ENCODE measurements at places on chromosomes 3 and 15.

DNA sequence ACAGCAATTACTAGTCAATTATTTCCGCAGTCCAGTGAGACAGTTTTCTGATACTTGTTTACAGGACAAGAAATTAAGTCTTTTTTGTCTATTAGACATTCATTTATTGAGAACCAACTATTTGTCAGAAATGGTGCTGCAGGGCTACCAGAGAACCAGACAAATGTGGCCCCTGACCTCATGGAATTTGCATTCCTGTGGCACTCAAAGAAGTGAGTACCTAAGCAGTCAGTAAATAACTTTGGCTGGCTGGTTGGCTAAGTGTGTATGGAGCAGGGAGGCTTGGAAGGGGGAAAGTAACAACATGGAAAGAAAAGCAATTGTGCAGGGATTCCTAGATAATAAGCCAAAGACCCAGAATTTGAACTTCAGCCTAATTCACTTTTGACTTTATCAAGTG is 837.0 kb upstream of the CFAP20DC start:
- no peak for DNase-seq

- DNase-seq, result no peak
Measured at GRCh38 chr3:114427285-114428043, 133.6 kb downstream of the TIGIT start.

DNA sequence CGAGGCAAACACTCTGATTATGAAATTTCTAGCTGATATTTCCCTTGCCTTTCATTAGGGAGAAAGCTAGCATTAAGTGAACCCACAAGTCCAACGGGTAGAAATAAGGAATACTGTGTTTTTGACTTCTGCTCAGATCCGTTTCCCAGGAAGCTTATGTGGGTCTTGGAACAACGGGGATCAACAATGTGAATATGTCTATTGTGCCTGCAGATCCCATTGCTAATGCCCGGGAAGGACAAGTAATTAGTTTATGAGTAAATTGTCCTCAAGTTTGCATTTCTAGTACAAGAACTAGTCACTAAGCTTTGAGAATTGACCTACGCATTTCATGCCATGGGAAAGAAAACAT is 236.4 kb downstream of the UACA start:
- DNase-seq, result no peak

DNA sequence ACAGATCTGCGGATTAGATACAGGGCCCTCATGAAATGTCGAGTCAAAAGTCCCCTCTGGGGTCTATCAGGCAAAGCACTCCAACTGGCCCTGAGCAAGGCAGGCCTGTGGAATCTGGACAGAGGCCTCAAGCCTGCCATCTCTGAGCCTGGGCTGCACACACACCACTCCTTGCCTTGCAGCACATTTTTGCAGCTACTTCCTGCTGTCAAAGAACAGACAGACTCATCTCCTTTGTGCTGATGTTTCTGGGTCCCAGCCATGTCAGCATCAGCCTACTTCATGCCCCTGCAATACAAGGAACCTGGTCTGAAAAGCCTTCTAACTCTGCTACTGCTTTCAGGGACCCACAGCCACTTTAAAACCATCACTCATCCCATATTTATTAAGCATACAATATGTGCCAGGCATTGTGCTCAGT is 60.6 kb upstream of the IL12A start:
- DNase-seq, result no peak

DNA sequence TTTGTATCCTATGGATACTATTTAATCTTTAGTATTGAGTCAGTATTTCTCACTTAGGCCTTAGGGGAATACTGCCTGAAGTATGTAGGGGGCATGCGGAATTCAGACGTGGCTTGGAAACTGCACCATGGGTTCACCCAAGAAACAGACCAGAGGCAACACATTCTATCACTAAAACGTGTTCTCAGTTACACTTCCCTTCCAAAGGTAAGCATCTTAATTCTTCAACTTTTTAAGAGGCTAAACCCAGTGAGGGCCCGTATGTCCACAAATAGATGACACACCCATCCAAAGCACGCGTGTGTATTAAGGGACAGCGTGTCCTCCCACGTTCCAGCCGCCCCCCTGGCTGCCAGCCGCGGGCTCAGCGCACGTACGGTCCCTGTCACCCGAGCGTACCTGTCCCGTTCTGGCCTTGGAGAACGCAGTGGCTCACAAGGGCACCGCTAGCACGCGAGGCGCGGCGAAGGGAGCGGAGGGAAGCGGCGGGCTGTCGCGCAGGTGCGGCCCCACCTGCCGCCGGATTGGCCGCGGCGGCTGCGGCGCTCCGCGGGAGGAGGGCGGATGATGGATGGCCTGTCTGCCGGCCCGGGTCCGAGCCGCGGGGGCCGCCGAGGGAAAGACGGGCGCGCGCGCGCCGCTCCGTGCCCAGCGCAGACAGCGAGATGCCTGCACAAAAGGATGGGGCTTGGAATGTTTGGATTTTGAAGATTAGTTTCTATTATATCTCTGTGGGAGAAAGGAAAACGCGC is 1003.9 kb upstream of the NR2F2 start:
- peak; percentile 67 for DNase-seq

GRCh38 chr3:155412904-155413303 is 119.4 kb upstream of the STRIT1 start:
- DNase-seq, result no peak

- DNase-seq, result no peak
Measured at GRCh38 chr3:184771301-184772127, 40.5 kb upstream of the VPS8 start.

- DNase-seq, result peak; percentile 42
Measured at GRCh38 chr3:179452176-179452564, 900 bp upstream of the GNB4 start.

DNA sequence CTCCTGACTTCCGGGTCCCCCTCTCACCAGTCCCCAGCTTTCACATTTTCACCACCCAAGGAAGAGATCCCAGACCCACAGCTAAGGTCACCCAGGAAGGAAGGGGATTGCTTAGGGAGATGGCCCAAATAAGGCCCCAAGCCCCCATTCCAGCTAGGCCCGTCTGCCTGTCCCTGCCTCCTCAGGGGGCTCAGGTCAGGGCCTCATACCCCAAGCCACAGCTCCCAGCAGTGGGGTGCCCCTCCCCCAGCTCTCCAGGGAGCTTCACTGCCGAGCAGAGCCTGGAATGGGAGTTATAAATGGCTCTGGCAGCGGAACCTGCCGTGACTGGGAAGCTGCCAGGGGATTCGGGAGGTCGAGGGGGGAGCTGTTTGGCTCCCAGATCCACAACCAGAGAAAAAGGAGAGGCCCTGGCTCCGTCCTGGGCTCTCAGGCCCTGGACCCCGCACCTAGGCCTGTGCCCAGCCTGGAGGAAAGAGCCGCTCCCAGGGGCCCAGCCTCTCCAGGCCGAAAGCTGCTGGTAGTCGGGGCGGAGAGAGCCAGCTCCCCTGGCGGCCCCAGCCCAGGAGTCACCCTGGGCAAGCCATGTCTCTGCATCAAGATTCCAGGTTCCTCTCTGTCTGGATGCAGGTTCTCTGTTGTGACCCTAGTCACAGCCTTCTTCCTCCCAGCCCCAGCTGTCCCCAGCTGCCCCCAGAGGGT is 550 bp downstream of the CCDC9B start:
- DNase-seq, result peak; percentile 27

DNA sequence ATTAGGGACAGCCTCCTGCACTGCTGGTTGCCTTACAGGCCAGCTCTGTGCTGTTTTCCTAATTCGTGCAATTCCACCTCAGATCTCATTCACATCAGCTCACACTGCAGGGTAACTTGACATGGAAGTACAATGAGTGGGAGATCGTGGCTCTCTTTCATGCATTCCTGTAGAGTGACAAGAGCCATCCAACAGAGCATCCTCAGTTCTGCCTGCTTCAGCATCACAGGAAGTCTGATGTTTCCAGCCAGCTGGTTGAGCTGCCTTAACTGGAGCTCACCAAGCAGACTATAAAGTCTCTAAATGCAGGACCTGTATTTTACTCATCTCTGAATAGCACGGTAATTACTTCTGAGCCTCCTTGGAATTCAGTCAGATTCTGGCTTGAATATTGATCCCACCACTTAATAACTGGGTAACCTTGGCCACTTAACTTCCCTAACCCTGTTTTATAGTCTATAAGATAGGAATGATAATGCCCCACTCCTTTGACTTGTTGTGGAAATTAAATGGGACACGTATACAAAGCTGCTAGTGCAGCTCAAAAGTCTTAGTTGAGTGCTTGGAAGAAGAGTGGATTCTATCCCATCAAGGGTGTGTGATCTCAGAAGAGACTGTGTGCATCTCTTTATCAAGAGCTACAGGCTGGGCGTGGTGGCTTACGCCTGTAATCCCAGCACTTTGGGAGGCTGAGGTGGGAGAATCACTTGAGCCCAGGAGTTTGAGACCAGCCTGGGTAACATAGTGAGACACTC is 1.4 kb upstream of the DIS3L start:
- DNase-seq, result no peak

GRCh38 chr3:34198309-34198708 is 399.9 kb downstream of the PDCD6IP start:
- no peak for DNase-seq

DNA sequence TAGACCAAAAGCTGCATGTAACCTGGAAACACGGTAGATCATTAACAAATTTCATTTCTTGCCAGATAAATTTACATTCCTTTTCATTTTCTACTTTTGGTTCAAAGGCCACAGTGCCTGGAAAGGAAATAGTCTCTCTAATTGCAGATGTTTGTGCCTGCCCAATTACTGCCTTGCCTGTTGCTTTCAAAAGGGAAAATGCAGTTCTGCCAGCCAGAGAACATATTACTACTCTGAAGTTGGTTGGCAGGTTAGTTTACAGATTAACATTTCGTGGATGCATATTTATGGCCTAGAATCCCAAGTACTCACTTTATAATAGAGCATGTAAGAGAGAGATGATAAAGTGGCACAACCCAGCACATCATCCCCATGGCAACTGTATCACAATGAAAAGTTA is 124.3 kb upstream of the LRRC3B start:
- DNase-seq, result no peak

DNA sequence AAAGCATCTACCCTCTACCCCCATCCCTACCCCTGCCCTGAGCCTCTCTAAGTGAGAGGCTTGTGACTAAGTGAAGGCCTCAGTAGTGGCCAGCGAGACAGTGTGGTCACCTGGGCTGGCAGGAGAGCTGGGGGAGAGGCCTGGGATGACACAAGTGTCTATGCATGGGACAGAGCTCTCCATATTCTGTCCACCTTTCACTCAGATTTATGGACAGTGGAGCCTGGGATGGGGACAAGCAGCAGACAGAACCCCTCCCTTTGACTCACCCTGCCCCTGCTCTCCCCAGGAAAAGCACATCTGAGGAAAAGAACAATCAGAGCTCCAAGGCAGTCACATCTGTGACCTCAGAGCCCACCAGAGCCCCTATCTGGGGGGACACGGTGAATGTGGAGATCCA is 26.0 kb downstream of the CCDC33 start:
- no peak for DNase-seq

DNA sequence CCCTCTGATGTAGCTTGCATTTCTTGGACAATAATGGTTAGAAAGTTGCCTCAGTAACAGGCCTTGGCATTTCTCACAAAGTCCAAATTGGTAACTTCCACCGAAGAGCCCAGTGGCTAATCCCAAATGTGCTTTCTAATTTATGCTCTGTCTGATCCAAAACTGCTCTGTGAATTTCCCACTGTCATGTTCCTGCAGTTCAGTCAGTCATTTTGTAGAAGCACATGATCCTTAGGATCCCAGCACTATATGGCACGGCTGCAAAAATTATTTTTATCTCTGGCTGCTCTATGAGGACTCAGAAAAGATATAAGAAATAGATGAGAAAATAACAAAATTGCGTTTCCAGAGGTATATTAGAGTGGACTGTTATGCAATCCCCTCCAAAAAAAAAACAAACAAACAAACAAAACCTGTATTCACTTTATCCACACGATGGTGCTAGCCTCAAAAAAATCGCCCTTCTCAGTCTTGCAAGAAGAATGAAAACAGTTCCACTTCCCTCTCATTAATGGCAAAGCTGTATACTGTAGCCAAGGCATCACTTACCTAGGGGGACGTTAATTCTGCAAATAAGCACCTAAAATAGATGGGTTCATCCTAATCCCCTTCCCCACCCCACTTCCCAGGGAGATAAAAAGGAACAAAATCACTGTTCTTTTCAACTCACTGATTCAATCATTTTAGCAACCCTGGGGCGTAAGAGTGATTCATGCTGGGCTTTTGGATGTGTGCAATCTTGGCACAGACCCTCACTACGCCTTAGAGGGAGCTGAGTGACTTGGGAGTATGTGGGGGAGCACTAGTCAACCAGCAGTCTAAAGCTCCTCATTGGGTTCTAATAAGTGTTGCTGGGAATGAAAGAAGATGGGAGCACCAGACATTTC is 61.3 kb downstream of the TMCO5A start:
- peak; percentile 75 for DNase-seq

GRCh38 chr3:153289334-153289808 is 127.3 kb downstream of the RAP2B start:
- no peak for DNase-seq

DNA sequence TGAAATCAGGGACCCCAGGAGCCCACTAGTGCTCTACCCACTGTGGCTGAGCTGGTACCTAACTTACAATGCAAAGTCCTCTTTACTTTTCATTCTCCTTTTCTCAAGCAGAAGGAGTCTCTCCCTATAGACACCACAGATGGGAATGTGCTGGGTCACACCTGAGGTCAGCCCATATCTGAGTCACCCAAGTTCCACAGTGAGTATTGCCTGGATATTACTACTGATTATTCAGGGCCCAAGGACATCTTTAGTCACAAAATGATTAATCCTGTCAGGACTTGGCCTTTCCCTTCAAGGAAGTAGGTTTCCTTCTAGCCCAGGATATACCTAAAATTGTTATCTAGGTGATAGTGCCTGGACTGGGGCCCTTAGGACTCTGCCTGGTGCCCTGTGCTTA is 1305.2 kb downstream of the SI start:
- DNase-seq, result no peak

DNA sequence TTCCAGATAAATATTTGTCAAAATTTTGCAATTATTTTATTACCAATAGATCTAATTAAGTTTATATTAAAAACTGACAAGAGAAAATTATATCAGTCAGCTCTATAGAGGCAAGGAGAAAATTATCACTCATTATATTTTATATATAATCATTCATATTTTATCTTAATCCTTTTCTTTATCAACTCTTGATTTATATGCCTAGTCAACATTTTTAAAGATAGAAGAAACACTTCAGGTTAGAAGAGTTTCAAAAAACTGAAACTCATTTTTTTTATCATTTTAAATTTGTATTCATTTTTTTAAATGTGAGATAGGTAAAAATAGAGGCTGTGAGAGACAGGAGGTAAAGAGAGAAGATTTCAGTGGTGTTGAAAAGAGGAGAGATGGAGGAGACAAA is 217.3 kb upstream of the P2RY1 start:
- DNase-seq, result no peak

DNA sequence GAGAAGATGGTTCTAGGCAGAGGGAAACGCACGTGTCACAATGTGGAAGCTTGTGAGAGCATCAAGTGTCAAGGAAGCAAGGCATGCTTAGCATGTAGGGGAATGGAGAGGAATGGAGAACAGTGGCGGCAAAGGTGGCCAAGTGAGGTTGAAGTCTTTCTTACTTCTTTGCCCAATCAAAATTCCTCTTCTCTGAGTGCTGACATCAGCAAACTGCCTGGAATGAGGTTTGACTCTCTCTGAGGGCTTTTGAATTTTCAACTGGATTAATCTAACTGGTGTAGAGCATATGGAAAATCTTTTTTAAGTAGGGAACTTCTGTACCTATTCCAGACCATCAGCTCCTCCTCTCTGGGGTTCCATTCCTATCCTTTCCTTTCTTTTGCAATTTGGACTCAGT is 61.9 kb upstream of the BNC1 start:
- DNase-seq, result no peak

- DNase-seq, result no peak
Measured at GRCh38 chr3:17479681-17480405, 262.6 kb downstream of the TBC1D5 start.
